ENCODE measurements at places on chromosomes 3 and 15.

DNA sequence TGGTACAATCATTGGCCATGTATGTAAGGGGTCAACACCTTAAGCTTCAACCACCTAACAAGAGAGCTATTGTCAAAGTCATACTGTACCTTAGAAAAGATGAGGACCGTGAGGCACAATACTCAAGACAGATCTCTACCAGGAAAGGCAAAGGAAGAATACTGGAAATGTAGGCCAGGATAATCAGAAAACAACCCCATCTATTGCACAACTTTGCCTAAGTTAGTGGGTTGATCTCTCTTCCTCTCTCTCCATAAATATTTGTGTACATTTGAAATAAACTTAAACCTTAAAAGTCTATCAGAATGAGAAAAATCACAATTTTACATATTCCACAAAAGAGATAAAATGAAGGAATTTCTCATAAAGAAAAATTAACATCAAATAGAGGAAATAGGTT, 556.9 kb downstream of the MECOM start:
- no peak for DNase-seq

GRCh38 chr3:182305881-182306665, 487.2 kb upstream of the ATP11B start:
- no peak for DNase-seq

- no peak for DNase-seq
These were observed 313.0 kb upstream of the COL8A1 start for GRCh38 chr3:99325402-99325801.

- no peak for DNase-seq
These were observed 20.7 kb downstream of the HGD start for GRCh38 chr3:120661106-120661905.

DNA sequence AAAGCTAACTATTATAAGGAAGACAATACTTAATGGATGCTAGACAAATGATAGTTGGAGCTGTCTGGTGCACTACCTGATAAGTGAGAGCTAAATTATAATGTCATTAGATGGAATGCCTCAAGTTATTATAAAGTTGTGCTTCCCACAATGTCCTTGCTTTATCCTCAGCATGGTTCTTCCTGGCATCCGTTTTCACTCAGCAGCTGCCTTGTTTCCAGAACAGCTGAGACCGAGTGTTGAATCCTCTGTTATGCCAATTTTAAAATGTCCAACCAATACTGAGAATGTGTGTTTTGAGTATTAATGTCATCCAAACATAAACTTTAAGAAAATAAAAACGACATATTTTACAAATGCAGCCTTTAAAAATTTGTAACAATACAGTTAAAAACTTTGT, 286.7 kb upstream of the SOX2 start:
- DNase-seq: no peak

- no peak for DNase-seq
These were observed 103.9 kb upstream of the AKAP13 start for GRCh38 chr15:85276508-85276907.

DNA sequence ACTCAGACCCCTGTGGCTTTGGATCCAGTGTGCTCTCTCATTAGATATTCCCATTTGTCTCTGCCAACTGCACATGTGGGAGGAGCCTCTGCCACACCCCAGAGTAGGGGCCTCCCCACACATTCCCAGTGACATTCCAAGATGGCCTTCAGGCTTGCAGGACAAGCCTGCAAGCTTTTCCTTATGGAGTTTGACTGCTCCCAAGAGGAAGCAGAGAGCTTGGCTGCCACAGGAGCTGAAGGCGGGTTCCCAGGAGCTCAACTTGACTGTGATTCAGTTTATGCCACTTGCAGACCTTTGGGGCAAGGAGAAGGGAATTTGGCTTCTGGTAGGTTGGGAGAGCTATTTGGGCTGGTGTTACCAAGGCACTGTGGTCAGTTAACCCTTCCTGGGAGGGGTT, 22.5 kb upstream of the EPHB1 start:
- DNase-seq: no peak

DNA sequence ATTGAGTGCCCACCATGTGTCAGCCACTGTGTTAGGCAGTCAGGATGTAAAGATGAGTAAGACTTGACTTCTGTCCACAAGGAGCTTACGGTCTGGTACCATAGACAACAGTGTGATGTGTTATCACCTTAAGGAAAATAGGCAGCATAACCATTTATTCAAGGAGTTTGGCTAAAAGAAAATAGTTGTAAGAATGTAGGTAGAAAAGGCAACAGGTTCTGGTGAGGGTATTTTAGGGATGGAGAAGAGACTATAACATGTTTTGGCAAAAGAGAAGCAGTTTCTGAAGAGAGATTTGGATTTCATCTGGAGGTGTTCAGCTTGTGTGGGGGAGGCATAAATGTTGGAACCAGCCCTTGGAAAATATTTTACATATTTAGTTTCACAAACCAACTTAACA, 121.9 kb downstream of the HCN4 start:
- no peak for DNase-seq

- no peak for DNase-seq
These were observed 13.5 kb downstream of the SNX33 start for GRCh38 chr15:75661100-75661755.

All from NCI-H345 (cell line).